HT1080 (cell line): ENCODE measurements at places on chromosomes 11 and 22. TPM values are rescaled to one million over a fixed set of nuclear protein-coding genes. Genes with fewer than 3 reads are reported as not detected.
A peak's percentile ranks its signal among the peaks of the same experiment; 100 is the strongest.

GRCh38 chr11:35524780-35525179 lies 636 bp downstream of the PAMR1 start:
- DNase-seq: peak; percentile 47

The TREH gene
- total RNA-seq: not detected in 2 replicates

The BLID gene
- 3.1 and 6.0 TPM in 2 replicates for total RNA-seq

The PLXNB2 gene
- 73.4 and 84.1 TPM in 2 replicates for total RNA-seq

DNA sequence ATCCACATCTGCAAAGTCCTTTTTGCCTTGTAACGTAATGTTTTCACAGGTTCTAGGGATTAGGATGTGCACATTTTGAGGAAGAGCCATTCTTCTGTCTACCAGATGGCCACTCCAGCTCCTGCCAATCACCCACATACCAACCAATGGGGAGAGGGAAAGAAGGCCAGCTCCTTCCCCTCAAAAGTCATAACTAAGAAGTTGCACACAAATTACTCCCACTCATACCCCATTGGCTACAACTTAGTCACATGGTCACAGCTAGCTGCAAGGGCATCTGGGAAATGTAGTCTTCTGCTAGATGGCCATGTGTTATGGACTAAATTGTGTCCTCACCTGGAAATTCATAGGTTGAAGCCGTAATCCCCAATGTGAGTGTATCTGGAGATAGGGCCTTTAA lies 15.4 kb upstream of the MYOD1 start:
- peak; percentile 56 for DNase-seq

- DNase-seq: no peak
Measured at GRCh38 chr22:35173655-35174054, 83.6 kb upstream of the HMGXB4 start.

DNA sequence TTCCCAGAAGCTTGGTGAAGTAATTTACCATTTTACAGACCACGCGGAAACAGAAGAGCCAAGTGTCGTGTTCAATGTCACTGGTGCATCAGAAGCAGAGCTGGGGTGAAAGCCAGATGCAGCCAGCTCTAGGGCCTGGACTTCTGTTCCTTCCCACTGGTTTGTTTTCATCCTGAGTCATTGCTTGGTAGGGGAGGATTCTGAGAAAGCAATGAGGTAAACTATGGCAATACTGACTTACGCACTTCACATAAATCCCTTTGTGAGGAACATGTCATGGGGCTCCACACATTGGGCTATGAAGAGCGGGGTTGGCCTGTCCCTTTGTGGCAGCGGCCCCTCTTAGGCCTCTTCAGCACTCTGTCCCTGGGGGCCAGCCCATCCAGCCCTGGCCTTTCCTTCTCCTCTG lies 52.4 kb upstream of the RBFOX2 start:
- peak; percentile 67 for DNase-seq

DNA sequence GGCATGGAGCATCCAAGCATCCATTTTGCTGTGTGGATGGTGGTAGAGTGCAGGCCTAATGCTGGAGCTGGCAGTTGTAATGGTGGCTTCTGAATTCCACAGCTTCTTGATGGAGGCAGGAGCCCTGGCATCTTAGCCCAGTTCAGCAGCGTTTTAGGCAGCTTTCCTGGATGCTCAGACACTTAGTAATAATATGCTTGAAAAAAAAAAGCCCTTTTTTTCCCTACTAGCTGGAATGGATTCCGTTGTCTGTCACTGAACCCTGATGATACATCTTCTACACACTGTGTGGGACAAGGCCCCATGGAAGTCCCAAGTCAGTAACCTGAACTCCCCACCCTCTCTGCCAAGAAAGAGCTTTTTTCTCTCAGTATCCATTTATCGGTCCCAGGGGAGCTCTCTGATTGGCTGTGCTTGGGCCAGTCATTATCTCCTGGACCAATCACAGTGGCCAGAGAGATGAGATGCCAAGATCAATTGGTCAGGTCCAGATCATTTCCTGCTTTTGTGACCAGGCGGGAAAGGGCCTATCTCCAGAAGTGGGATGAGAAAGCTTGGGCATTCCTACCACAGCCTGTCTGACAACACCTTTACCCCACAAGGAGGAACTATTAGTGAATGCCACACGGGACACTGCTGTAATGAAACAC lies 34.2 kb downstream of the MCM5 start:
- no peak for DNase-seq

DNA sequence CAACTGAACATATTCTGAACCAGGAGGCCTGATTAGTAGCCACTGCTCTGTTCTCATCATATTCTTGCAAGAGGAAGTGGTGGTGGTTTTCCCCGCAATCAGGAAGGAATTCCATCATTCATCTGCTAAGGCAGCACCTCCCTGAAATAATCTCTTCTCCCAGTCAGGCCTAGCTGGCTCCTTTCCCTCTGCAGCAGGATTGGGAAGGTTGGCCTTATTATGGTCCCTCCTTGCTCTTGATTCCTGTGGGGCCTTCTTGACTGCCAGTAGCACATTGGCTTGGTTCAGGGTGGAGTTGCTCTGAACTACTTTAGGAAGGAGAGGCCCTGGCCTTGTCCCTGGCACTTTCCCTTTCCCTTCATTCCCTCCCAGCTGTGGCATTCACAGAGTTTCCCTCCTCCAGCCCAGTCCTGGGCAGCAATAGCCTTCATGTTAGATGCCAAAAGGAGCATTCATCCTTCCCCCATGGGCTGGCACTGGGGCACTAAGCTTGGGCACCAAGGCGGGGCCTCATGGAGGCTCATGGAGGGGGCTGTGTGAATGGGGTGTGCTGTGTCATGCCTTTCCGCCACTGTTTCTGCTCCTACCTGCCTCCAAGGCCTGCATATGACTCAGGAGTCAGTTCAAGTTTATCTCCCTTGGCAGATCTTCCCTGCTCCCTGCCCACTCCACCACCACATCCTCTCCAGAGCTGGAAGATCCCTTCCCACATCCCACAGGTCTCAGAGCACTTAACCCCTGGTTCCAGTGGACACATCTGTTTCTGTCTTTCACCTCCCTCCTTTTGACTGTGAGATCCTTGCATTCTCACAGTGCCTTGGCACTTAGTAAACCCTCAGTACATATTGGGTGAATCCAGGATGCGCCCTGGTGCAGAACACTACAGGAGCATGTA lies 27.6 kb upstream of the CD44 start:
- DNase-seq: peak; percentile 100

DNA sequence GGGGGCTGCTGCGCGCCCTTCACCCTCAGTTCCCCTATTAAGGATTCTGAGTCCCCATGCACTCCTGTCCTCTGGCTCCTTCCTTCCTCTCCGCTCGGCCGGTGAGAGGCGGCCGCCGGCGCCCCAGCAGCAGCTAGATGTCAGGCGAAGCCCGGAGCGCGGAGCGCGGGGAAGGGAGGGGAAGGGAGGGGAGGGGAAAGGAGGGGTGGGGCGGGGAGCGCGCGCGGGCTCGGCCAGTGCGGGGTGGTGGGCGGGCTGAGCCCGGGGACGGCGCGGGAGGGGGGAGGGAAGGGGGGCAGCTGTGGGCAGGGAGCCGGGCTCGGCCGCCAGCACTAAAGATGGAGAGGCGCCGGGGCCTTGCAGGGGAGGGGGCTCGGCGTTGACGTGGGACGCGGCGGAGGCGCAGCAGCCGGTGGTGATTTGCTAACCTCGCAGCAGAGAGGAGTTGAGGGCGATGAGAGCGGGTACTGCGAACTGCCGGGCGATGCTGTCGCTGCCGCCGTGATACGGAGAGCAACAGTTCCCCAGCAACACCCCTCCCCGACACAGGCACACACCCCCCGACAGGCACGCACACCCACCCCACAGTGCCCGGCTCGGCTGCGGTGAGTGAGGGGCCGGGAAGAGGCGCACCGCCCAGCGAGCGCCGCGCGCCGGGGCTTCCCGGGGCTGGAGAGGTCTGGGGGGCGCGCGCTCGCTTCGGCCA lies at the start of gene ZBTB16:
TSS of gene ZBTB16 (plus strand) at position 434 of the 706 bp plus-strand sequence. CDS start 3,590 bp downstream, outside the sequence.
- no peak for DNase-seq

The OR1S2 gene
- not detected in 2 replicates for total RNA-seq

The ALDH3B1 gene
- 15.5 and 19.0 TPM in 2 replicates for total RNA-seq

The MS4A7 gene
- not detected in 2 replicates for total RNA-seq

The ELFN2 gene
- total RNA-seq: 5.7 and 7.0 TPM in 2 replicates
